ENCODE measurements at places on chromosomes 12 and 14.

GRCh38 chr14:99420711-99421110, 59.9 kb downstream of the SETD3 start:
- no peak for DNase-seq

- DNase-seq: no peak
These were observed 21.0 kb downstream of the BATF start for GRCh38 chr14:75543253-75543652.

DNA sequence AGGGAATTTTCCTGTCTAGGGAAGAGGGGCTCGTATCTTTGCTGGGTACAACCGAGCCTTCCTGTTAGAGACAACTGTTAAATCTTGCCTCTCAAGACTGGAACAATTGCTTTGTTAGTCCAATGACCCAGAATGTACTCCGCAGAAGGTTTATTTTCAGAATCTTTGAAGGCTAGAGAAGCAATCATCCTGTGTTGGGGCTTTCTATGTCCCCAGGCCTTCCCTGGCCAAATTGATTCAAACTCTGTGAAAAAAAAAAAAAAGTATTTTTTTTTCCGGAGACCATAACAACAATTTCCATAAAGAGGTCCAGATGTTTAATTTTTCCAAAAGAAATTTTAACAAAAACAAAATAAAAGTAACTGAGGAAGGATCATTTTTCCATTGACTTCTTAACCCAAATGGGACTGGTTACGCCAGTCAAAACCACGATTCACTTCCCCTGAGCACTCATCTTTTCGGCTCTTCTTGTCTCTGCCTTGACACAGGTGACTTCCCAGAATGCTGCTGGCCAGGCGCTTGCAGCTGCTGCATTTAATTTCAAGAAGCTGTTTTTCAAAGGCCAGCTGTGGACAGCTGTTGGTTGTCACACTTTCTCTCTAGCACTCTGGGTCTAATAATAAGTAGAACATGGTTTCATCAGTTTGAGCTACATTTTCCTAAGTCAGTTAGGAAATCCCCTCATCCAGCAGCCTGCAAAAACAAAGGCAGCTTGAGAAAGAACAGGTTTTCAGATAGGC, 81.6 kb upstream of the MANSC4 start:
- no peak for DNase-seq

DNA sequence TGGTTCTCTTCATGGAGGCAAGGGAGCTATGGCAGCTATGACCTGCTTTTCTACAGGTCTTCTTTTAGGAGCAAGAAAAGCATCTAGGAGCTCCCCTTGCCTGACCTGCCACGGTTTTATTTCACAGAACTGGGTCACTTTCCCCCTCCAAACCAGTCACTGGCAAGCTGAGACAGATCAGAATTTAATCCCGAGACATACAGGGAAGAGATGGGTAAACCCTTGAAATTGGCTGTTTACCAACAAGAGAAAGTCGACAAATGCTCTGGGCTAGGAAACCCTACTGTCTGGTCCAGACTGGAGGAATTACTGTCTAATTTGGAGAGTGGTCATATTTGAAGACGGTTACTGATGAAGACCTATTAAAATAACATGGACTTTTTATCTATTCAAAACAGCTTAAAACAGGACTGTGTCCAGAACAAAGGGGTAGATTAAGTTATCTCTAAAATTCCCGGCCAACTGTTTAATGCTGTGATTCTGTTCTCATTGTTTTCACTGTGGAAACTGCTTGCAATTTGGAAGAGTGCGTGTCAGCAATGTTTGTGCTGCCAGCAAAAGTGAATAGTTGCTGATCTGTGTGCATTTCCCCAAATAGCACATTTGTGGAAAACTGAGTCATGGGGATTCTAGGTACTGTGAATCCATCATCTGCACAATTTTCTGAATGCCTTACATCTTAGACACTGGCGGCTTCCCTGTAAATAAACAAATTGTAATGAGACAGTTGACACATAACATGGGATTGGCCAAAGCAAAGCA, 73.4 kb upstream of the EEA1 start:
- DNase-seq: no peak

- no peak for DNase-seq
These were observed 8.3 kb upstream of the STAT6 start for GRCh38 chr12:57119294-57120085.
